Thoracic aorta (tissue), 2 donors: ENCODE measurements at places on chromosomes 2 and 18. TPM values are rescaled to one million over a fixed set of nuclear protein-coding genes. Genes with fewer than 3 reads are reported as not detected.

- no peak for DNase-seq
- no peaks in the 10 kb centered on the region for H3K4me1 ChIP-seq
- no peaks in the 10 kb centered on the region for H3K27me3 ChIP-seq
- H3K36me3 ChIP-seq: no peaks in the 10 kb centered on the region
Measured at GRCh38 chr2:161344692-161345091, 36.5 kb downstream of the PSMD14 start.

IL1B gene
- total RNA-seq: 4.0 TPM

- no peak overlapping the region for H3K27ac ChIP-seq
- H3K4me3 ChIP-seq: no peak overlapping the region
- no peak for DNase-seq
- H3K4me1 ChIP-seq: peaks cover 10% of the 10 kb centered on the region
- no peaks in the 10 kb centered on the region for H3K27me3 ChIP-seq
Measured at GRCh38 chr2:158926478-158926948, 41.9 kb upstream of the TANC1 start.

GRCh38 chr2:23826771-23827170, 100.2 kb downstream of the ATAD2B start:
- DNase-seq: no peak
- no peak overlapping the region for H3K4me3 ChIP-seq
- peaks cover 6% of the 10 kb centered on the region for H3K36me3 ChIP-seq
- no peaks in the 10 kb centered on the region for H3K4me1 ChIP-seq
- H3K27ac ChIP-seq: no peak overlapping the region

- H3K4me1 ChIP-seq: peaks cover 13% of the 10 kb centered on the region
- no peak overlapping the region for H3K27ac ChIP-seq
- H3K27me3 ChIP-seq: no peaks in the 10 kb centered on the region
- H3K36me3 ChIP-seq: no peaks in the 10 kb centered on the region
Measured at GRCh38 chr2:171895786-171896185, 1.7 kb upstream of the SLC25A12 start.
